HL-60 (cell line): ENCODE measurements at places on chromosomes 6 and 20.

GRCh38 chr6:5214570-5215052 is 46.1 kb downstream of the LYRM4 start:
- peak; percentile 41 for DNase-seq

DNA sequence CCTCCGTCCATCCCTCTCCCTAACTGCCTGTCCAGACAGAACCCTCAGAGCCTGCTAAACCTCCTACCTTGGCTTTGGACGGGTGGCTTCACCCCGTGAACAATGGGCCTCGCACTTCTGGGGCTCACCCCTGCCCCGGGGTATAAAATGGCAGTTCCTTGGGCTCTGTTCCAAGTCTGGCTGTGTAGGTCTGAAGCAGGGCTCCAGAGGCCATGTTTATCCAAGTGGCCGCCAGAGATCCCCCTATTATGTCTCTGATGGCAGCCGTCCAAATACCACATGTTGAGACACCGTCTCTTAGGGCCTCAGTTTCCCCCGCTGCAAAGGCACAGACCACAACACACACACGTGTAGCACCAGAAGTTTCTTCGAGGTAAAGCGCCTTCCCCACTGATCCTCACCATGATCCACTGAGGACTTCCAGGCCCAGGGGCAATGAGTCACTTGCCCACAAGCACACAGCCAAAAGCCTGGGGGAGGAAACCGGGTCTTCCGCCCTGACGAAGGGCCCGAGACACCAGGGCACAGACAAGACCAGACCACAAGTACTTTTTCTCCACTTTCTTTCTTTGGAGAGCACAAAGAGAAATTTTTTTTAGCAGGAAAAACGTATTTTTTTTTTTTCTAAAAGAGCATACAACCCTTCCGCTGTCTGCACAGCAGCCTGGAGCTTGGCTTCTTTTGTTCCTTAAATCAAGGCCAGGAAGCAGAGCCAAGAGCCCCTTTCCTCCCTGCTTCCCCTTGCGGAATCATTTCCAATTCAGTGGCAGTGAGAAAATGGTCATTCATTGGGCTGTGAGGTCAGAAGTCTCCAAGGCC is 11.8 kb downstream of the CPNE5 start:
- peak; percentile 67 for DNase-seq

GRCh38 chr6:145904868-145905267 is 59.3 kb downstream of the SHPRH start:
- peak; percentile 48 for DNase-seq

GRCh38 chr20:58173930-58174707 is 54.3 kb downstream of the ANKRD60 start:
- DNase-seq = no peak

GRCh38 chr6:70863343-70863742 is 93.5 kb downstream of the B3GAT2 start:
- no peak for DNase-seq

DNA sequence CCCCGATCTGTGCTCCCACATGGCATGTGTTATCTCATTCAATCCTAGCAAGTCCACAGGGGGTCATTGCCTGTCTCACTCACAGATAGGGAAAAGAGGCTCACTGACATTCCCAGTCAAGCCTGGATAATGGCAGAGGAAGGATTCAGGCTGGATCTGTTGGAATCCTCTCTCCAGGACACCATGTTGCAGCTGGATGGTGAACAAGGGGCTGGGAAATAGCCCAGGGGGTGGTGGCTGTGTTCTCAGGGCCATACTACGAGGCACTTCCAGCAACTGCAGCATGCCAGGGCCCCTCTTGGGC is 5.0 kb upstream of the SPDEF start:
- no peak for DNase-seq

GRCh38 chr6:154705471-154706113 is 27.6 kb upstream of the SCAF8 start:
- peak; percentile 7 for DNase-seq

DNA sequence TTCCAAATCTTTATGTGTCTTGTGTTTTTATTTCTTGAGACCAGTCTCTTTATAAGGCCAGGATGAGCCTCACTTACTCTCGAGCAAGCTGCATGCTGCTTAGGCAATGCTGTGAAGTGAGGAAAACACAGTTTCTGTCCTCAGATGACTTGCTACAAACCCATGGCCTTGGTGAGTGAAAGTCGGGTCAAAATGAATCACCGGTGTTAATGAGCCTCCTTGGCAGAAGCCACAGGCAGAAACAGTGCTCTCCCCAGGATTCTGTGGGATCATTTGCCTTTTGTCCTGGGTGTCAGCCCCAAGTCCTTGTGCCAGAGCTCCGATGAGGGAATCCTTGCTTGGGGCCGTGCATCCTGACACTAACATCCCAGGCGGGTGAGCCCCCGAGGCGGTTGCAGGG is 482.5 kb downstream of the QKI start:
- DNase-seq = no peak

DNA sequence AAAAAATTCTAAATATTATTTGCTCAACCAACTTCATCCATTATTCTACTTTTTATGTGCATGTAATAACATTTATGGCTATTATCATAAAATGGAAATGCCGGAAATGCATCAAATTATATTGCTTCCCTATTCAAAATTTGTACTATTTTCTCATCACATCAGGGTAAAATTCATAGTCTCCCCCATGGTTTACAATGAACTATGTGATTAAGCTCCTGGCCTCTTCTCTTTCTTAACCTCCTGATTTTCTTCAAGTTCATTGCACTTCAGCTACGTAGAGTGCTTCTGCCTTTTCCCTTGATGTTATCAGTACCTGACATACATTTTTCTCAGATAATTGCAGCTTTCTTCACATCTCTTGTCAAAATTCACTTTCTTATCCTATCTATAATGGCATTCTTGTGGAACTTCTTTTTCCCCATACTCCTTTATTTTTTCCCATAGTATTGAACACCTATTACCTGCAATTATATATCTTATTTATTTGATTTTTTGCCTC is 699.1 kb upstream of the ADGRB3 start:
- DNase-seq = no peak

- DNase-seq = no peak
Observed at GRCh38 chr6:67121115-67121514, 1414.1 kb upstream of the EYS start.

DNA sequence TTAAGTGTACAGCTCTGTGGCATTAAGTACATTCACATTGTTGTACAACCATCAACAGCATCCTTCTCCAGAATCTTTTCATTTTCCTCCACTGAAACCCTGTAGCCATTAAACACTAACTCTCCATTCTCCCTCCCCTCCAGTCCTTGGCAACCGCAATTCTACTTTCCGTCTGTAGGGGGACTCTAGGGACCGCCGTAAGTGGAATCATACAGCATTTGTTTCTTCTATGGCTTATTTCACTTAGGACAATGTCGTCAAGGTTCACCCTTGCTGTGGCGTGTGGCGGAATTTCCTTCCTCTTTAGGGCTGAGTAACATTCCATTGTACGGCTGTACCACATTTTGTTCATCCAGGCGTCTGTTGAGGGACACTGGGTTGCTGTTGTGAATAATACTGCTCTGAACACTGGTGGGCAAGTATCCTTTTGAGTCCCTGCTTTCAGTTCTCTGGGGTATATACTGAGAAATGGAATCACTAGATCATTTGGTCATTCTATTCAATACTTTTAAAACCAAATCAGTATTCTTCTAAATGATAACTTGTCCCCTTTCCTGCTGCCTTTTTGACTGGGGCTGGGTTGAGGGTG is 50.7 kb downstream of the PPP1R3G start:
- peak; percentile 54 for DNase-seq

- DNase-seq = no peak
Observed at GRCh38 chr20:59365611-59366285, 65.3 kb downstream of the EDN3 start.

DNA sequence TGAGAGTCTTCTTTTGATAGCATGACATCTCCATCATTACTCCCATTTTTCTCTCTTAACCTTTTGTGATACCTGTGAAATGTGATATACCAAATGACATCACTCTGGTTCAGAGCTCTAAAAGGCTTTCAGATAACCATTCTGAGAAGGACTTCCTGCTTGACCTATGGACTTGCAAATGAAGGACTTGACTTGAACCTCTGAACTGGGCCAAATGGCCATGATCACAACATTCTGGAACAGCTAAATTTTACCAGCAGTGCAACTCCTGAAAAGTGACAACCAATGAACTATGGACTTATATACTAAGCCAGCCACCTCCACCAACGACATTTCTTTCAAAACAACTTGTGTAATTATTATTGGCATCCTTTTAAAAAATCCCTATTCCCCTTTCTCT is 1085.8 kb upstream of the CITED2 start:
- DNase-seq = no peak

DNA sequence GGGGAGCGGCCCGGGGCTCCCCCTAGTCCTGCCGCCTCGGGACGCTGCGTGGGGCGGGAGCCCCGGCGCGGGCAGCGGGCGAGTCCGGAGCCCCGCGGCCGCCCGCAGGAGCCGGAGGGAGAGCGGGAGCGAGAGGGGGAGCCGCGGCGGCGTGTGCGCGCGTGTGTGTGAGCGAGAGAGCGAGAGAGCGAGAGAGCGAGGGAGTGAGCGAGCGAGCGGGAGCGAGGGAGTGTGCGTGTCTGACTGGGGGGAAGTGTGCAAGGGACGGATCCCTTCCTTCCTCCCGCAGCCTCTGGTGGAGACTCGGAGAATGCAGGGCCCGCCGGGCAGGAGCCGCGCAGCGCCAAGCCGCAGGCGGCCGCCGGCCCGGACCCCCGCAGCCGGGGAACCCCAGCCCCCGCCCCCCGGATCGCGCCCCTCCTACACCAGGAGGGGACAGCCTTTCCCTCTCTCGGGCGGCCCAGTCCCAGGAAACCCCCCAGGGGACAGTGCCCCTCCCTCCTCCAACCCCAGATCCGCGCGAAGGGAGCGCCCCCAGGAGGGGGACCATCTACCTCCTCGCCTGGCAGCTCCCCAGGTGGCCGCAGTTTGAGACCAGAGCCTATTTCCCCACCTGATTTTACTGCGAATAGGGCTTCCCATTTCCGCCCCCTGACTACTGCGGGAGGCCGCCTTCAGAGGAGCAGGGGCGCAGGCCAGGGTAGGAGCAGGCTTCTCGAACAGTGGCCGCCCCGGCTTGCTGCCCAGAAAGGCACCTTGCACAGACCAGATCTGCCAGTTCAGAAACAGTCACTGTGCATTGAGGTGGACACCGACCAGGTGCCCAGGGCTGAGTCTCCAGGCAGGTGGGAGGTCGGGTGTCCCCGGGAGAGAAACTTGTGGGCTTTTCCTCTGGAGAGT is at the start of gene CDH22:
Gene CDH22 (minus strand): TSS at position 241 of the 900 bp plus-strand sequence. CDS start 57,204 bp downstream, outside the sequence.
- peak; percentile 73 for DNase-seq

- no peak for DNase-seq
Observed at GRCh38 chr6:28817808-28818145, 106.0 kb downstream of the TRIM27 start.

GRCh38 chr6:34901930-34902329 is 12.9 kb downstream of the ANKS1A start:
- DNase-seq = no peak

DNA sequence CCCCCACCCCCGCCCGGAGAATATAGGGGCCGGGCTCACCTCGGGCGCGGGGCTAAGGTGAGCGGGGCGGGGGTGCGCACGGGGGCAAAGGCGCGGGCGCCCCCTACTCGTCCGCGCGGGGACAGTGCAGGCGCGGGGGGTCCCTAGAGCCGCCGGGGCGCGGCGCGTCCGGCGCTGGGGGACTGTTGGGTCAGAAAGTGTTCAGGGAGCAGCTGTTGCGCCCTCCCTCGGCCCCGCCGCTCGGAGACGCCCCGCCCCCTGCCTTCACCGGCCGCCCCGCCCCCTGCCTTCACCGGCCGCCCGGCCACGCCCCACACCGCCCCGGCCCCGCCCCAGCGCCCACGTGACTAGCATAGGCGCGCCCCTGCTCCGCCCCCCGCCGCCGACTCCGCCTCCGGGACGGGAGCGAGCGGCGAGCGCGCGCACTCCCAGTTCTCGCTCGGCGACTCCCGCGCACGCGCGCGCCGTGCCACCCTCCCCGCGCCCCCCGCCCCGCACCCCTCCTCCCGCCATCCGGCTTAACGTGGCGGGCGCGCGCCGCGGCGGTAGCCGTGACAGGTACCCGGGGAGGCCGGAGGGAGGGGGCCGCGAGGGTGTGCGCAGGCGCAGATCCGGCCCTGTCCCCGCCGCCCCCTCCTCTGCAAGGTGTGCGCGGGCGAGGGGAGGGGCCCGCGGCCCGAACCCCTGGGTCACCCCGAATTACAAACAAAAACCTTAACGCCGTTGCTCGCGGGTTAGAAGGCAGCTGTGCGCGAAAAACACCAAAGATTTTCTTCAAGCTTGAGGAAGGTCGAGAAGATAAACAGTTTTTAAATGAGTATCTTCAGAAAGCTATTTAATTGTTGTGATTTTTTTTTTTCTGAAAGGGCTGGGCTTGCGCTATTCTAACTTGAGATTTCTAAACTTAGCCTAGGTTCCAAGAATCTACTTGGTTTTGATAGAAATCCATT is 704 bp upstream of the ZNF217 start:
- DNase-seq = peak; percentile 90

DNA sequence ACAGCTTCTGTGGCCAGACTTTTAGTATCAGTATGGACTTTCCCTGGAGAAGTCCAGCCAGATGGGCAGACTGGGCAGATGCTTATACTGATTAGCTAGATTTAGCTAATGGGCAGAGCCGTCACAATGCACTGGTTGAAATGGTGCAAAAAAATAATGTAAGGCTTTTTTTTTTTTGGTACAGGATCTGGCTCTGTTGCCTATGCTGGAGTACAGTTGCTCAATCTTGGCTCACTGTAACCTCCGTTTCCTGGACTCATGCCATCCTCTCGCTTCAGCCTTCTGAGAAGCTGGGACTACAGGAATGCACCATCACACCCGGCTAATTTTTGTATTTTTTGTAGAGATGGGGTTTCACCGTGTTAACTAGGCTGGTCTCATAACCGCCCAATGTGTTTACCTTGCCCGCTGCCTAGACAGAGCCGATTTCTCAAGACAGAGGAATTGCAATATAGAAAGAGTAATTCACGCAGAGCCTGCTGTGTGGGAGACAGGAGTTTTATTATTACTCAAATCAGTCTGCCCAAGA is 16.4 kb upstream of the KIFC1 start:
- DNase-seq = peak; percentile 71

- DNase-seq = no peak
Observed at GRCh38 chr6:16130437-16130891, 1.6 kb downstream of the MYLIP start.

GRCh38 chr6:69784595-69785377 is 12.0 kb downstream of the LMBRD1 start:
- DNase-seq = no peak

GRCh38 chr20:62979876-62980373 is 26.8 kb downstream of the BHLHE23 start:
- no peak for DNase-seq

GRCh38 chr20:7841291-7841970 is 98.8 kb downstream of the HAO1 start:
- DNase-seq = no peak

DNA sequence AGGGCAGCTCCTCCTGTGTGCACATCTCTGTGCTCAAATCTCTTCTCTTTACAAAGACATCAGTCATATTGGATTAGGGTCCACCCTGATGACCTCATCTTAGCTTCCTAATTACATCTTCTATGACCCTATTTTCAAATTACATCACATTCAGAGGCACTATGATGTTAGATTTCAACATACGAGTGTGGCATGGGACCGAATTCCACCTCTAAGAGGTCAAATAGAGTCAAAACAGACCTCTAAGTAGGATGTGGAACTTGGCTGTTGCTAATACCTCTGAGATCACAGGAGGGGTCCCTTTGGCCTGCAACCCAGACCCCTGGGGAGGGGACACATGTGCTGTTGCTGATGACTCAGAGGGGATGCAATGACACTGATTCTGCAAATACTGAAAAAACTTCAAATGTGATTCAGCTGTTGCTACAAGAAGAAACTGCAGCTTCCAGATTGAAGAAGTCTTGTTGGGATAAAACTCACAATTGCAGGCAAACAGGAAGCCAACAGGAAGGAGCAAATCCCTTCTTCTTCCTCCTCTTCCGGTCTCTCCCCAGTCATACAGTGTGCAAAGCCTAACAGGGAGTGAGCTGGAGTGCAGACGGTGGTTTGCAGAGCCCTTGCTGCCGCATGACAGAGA is 216.2 kb downstream of the MYLK4 start:
- DNase-seq = peak; percentile 38
